Posterior cingulate gyrus (tissue), 11 donors: ENCODE measurements at places on chromosomes 12 and 14.

DNA sequence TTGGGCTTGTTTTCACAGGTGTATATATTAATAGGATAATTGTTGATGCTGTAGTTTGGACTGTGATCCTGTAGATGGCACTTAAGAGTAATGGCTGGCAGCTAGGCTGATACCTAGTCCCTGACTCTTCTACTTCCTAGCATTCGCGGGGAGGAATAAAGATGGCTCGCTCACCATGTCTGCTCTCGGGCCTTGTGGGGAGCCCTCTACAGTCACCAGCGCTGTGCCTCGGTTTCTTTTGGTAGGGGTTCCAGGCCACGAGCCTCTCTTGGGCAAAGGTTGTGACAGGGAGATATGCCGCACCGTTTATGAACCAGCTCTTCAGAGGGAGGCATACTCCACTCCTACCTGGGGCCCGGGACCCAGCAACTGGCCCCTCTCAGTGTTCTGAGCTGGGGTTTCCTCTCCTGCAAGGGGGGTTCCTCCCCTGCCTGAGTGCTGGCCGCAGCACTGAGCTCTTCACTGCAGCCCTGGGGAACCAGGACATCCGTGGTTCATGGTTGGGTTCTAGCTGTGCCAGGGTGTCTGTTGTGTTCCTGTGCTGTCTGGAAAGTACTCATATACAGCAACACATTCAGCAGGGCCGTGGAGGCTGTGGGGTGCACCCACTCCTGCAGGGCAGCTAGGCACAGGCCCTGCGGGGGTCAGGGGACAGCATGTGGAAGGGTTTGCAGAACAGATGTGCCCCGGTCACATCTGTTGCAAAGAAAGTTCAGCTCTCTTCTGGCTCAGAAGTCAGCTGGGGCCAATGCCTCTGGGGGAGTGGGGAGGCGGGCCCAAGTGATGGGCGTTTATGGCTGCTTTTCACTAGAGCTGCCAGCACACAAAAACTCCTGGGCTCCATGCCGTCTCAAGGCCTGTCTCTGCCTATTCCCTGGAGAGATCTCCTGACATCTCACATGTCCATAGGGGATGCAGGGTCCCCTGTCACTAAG, 147.9 kb downstream of the PPFIA2 start:
- DNase-seq: peak; percentile 69

GRCh38 chr14:50272498-50272897, 39.5 kb downstream of the L2HGDH start:
- no peak for DNase-seq

DNA sequence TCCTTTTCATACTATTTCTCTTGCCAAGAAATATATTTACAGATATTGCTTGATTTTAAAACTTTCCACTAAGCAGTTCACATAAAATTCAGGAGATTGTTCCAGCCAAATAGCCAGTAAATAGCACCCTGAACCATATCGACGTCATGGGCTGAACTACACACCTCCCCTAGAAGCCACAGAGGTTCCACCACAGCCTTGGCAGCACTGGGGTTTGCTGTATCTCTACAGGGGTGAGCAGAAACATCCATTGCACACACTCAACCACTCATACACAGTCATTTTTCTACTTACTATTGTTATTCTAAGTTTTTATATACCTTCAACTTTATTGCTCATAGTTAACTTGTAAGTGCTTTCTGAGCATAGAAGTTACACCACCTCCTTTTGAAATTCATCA, 8.1 kb upstream of the EIF2S3B start:
- no peak for DNase-seq

GRCh38 chr14:36797634-36798033, 136.0 kb downstream of the PAX9 start:
- no peak for DNase-seq

DNA sequence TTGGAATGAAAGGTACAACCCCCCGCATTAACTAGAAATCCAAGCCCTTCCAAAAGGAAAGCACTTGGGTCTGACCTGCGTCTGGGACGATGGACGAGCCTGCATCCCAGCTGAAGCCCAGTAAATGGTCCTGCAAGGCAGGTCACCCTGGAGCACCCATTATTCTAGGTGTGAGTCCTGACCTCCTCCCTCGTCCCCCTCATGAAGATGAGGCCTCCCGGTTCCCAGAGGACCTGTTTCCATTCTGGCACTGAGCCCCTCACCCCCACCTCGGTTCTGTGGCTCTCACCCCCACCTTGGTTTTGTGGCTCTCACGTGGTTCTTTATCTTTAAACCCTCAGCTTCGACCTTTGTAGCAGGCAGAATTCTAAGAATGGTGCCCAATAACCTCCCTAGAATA, 7.3 kb downstream of the IFI27 start:
- DNase-seq: no peak

GRCh38 chr14:83071888-83072501, 1538.3 kb upstream of the SEL1L start:
- no peak for DNase-seq

GRCh38 chr14:100684154-100684553, 42.5 kb upstream of the DLK1 start:
- no peak for DNase-seq

GRCh38 chr12:92065018-92065499, 80.6 kb downstream of the BTG1 start:
- DNase-seq: no peak

DNA sequence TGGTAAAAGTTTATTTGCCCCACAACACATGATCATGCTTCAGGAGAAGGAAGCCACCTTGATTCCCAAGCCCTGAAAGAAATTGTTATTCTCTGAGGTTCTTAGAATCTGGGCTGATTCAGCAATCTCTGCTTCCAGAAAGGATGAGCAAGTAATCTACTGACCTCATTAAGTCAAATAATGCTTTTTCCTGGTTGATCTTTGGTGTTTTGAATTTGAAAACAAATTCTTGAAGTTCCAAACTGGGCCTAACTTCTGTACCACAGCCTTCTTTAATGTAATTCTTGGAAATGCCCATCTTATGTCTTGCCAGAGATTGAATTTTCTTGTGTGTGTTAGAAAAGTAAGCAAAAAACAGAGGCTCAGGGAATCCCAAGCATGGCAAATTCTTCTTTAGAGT, 319.2 kb upstream of the DDHD1 start:
- no peak for DNase-seq

GRCh38 chr14:99155173-99156089, 116.6 kb downstream of the BCL11B start:
- DNase-seq: no peak

DNA sequence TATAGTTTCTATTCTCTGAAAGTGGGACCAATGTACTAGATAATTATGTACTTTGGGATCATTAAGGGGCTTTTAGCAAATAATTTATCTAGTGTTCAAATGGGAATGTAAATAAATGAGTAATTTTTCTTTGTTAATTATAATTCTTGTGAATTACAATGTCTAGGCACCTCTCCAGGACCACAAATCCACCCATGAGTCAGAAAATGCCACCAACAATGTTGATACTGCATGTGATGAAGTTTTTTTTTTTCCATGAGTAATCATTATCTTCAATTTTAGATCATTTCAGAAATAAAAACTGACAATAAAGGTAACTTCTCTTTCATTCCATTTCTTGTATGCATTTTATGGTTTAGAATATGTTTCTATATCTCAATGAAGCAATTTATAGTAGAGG, 470.3 kb downstream of the VRK1 start:
- no peak for DNase-seq

DNA sequence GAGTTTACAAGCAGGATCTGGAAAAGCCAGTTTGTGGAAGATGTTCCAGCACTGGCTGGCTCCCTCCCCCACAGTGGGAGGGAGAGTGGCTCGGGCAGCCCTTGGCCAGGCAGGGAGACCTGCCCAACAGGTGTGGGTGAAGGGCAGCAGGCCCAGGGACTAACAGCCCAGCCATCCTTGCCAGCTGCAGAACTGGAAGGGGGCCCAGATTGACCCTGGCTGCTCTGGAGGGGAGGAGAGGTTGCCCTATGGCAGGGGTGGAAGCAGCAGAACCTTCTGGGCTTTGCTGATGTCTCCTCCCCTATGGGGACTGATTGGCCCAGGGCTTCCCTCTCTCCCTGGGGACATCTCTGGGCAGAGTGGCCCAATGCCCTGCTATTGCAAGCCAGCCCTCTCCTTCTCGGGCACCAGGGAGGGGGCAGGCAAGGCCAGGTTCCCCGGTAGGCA, 20.5 kb downstream of the IRF2BPL start:
- DNase-seq: no peak

DNA sequence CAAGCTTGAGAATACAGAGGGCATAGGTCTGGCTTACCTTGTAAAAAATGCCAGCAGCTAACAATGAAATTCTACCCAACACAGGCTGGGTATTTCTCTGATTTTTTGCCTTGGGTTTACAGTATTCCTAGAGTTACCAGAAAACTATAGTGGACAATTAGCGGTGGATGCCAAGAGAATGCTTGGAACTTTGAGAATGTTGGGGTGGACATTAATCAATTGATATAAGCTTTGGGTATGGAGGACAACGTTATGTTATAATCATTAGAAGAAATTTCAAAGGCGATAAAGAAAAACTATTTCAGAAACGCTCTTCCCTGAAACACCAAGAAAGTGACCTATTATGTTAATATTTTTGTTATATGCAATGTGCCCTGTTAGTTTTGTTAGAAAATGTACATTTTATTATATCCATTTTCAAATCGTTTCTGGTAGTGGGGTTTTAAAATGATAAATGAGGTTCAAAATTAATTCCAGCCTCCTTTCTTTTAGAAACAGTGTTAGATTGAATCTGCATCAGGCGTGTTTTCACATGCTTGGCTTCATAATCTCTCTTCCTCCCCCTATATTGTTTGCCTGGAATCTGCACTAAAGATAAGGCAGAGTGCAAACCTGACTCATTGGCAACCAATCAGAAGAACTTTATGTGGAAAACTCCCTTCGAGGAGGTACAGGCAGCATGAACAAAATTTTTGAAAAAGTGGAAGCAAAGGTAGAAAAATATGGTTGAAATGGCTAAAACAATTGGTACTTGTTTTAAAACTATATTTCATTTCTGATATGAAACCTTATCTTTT, 1.4 kb upstream of the PTPRQ start:
- DNase-seq: no peak

- no peak for DNase-seq
These were observed 16.4 kb upstream of the SELPLG start for GRCh38 chr12:108650083-108650482.

GRCh38 chr14:100117633-100118395, 41.6 kb downstream of the DEGS2 start:
- DNase-seq: peak; percentile 39

- DNase-seq: no peak
These were observed 32.9 kb upstream of the CHST11 start for GRCh38 chr12:104423809-104424208.
